ENCODE measurements at places on chromosomes 4 and X. TPM values are rescaled to one million over a fixed set of nuclear protein-coding genes. Genes with fewer than 3 reads are reported as not detected.

ZNF595 gene
- total RNA-seq: 11.8 TPM

ZC4H2 gene
- total RNA-seq: 17.9 TPM

GPRIN3 gene
- 57.4 TPM for total RNA-seq

NOX1 gene
- total RNA-seq: not detected

SLC25A14 gene
- 13.2 TPM for total RNA-seq

ADH1A gene
- not detected for total RNA-seq

SPANXB1 gene
- not detected for total RNA-seq

DNA sequence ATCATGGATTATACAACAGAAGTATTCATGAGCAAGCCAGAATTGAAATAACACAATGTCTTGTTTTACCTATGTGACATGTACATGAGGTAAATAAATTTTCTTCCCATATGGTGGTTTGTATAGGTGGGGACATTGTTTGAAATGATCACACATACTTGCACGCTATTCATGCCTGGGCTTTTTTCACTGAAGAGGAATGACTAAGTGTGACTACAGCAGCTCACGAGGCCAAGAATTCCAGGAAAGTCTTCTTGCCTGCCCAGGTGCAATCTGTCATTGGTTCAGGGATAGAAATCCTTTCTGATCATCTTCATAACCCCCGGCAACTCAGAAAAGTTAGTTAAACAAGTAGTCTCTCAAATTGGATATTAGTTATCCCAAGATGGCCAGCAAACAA is 36.3 kb upstream of the AREG start:
- no peak overlapping the region for H3K27ac ChIP-seq
- no peaks in the 10 kb centered on the region for H3K27me3 ChIP-seq
- no peak for DNase-seq
- H3K4me3 ChIP-seq: no peak overlapping the region

GRCh38 chrX:138669693-138670092 is 41.8 kb downstream of the FGF13 start:
- H3K4me1 ChIP-seq: no peaks in the 10 kb centered on the region
- no peaks in the 10 kb centered on the region for H3K36me3 ChIP-seq
- no peak for DNase-seq
- no peak overlapping the region for H3K27ac ChIP-seq
- no peak overlapping the region for H3K4me3 ChIP-seq
- H3K27me3 ChIP-seq: no peaks in the 10 kb centered on the region

DNA sequence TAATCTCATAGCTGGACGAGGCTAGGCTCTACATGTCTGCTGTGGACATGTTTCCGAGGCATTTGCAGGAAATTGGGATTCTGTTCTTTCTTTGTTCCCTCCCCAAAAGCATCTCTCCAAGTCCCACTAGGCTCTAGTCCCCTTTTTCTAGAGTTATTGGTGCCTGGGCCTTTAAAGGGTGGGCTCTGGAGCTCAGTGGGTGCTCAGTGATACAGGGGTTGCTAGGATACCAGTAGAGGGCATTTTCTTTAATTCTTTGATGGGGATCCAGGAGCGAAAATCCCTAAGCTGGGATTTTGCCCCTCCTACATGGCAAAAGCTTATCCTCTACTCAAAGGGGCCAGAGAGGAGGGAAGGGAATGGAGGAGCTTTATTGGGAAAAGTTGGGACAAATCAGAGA is 34.2 kb downstream of the ARHGEF9 start:
- no peak overlapping the region for H3K4me3 ChIP-seq
- no peaks in the 10 kb centered on the region for H3K27me3 ChIP-seq
- H3K27ac ChIP-seq: no peak overlapping the region
- peaks cover 7% of the 10 kb centered on the region for H3K36me3 ChIP-seq

GRCh38 chr4:14110407-14110806 is 482.9 kb upstream of the BOD1L1 start:
- H3K27ac ChIP-seq: no peak overlapping the region
- DNase-seq: no peak

- DNase-seq: no peak
- H3K27me3 ChIP-seq: peaks cover 2% of the 10 kb centered on the region
- no peaks in the 10 kb centered on the region for H3K36me3 ChIP-seq
- no peak overlapping the region for H3K4me3 ChIP-seq
Observed at GRCh38 chr4:76801621-76802235, 96.2 kb downstream of the SOWAHB start.

GRCh38 chr4:15652191-15652590 is 3.0 kb downstream of the FBXL5 start:
- peaks cover 13% of the 10 kb centered on the region for H3K36me3 ChIP-seq
- DNase-seq: no peak
- no peak overlapping the region for H3K27ac ChIP-seq
- H3K4me3 ChIP-seq: no peak overlapping the region
- no peaks in the 10 kb centered on the region for H3K27me3 ChIP-seq
- peaks cover 65% of the 10 kb centered on the region for H3K4me1 ChIP-seq

- peaks cover 6% of the 10 kb centered on the region for H3K36me3 ChIP-seq
- H3K27ac ChIP-seq: no peak overlapping the region
- H3K4me1 ChIP-seq: peaks cover 11% of the 10 kb centered on the region
- DNase-seq: no peak
Observed at GRCh38 chr4:4694296-4694772, 152.5 kb upstream of the STX18 start.

GRCh38 chrX:19593690-19594089 is 78.4 kb upstream of the MAP3K15 start:
- peaks cover 9% of the 10 kb centered on the region for H3K4me1 ChIP-seq
- H3K27me3 ChIP-seq: no peaks in the 10 kb centered on the region

DNA sequence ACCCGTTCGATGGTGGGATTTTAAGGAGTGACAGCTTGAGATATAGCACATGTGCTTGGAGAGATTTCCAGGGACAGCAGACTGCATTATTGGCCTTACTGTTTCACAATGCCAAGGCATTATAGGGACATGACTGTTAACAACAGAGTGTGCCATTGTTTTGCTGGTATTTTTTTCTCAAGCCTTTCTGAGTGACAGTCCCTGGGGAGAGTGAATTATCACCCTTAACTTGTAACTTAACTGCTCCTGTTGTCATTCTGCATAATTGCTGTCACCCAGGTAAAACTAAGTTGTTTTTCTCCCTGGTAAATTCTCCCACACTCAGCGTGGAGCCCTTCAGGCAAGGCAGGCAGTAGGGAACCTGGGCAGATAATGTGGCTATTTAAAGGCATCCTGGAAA is 989.2 kb upstream of the LCORL start:
- no peak for DNase-seq
- no peaks in the 10 kb centered on the region for H3K4me1 ChIP-seq
- no peak overlapping the region for H3K4me3 ChIP-seq
- H3K27ac ChIP-seq: no peak overlapping the region

DNA sequence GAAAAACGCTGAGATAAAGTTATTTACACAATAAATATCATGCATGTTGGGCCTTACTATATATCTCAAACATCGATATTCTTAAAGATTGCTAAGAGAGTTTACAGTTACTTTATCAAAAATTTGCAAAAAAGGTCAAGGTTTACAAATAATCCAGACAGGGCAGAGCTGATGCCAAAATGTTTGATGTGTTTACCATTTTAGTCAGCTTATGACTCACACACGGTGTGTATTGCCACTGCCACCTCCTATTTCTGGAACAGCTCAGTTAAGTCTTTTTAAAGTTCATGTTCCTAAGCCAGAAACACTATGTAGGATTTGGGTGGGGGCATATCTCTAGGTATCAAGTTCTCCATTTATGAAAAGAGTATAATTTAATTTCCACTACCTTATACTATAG is 580.6 kb downstream of the INPP4B start:
- peaks cover 62% of the 10 kb centered on the region for H3K4me1 ChIP-seq
- no peak overlapping the region for H3K27ac ChIP-seq
- no peaks in the 10 kb centered on the region for H3K27me3 ChIP-seq
- H3K36me3 ChIP-seq: peaks cover 73% of the 10 kb centered on the region

DNA sequence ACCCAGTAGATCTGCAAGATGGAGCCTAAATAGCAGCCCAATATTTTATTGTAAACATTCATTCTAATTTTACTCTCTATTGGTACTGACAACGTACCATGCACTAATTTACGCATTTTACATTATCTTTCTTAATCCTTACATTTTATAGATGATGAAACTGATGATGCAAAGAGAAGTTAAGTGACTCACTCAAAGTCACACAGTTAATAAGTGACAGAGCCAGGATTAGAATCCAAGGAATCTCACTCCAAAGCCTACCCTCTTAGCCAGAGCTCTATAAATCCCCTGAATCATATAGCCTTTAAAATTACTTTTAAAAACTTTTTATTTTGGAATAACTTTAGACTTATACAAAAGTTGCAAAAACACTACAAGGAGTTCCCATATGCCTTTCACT is 37.6 kb downstream of the PHKA1 start:
- no peak overlapping the region for H3K27ac ChIP-seq
- no peaks in the 10 kb centered on the region for H3K27me3 ChIP-seq
- no peaks in the 10 kb centered on the region for H3K36me3 ChIP-seq
- no peak for DNase-seq
- H3K4me1 ChIP-seq: no peaks in the 10 kb centered on the region

DNA sequence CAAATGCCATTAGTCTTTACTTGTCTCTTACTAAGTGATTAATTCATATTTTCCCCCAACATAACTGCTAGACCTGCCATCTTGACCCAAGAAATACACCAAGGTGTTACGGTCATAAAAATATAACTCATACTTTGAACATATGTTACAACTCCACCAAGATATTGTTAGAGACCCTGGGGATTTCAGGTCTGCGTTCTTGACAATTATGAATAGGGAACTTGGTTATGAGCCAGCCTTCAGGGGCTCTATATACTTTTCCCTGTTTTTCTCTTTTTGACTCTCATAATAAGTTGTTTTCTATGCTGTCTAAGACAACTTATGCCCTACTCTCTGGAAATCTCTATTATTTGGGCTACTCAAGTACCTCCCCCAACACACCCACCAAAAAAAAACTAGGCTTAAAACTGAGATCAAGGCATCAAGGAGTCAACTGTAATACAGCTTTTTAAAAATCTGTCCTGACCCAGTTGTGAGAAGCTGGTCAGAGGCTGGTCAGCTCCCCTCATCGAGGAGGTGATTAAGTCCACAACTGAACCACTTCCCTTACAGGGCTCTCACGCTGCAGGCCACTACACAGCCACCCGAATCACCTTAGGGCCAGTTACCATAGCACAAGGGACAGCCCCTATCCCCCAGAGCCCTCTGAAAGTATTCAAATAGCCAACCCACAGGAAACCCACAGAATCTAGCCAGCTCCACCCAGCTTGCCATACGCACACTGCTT is 10.5 kb upstream of the TLR3 start:
- no peak overlapping the region for H3K4me3 ChIP-seq
- peaks cover 20% of the 10 kb centered on the region for H3K27me3 ChIP-seq
- H3K4me1 ChIP-seq: peaks cover 11% of the 10 kb centered on the region
- H3K36me3 ChIP-seq: peaks cover 2% of the 10 kb centered on the region

DNA sequence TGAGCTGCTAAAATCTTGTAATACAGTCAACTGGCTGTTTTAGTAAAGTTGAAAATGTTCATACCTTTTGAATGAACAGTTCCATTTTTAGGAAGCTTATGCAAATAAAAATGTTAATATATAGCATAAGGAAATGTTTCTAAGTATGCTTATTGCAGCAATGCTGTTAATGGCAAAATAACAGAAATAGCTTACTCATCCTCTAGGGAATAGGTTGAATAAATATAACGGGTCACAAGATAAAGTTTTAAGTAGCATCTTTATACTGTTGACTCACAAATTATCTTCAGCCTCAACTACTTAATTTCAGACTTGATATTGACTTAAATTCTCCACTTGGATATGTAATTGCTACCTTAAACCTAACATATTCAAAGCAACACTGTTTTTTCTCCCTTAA is 27.7 kb downstream of the HERC3 start:
- H3K36me3 ChIP-seq: peaks cover 43% of the 10 kb centered on the region
- H3K27me3 ChIP-seq: no peaks in the 10 kb centered on the region
- H3K4me3 ChIP-seq: no peak overlapping the region
- H3K27ac ChIP-seq: no peak overlapping the region
- no peaks in the 10 kb centered on the region for H3K4me1 ChIP-seq

GRCh38 chrX:105752338-105752956 is 69.9 kb upstream of the NRK start:
- no peaks in the 10 kb centered on the region for H3K27me3 ChIP-seq
- no peak for DNase-seq
- H3K4me1 ChIP-seq: no peaks in the 10 kb centered on the region
- H3K36me3 ChIP-seq: no peaks in the 10 kb centered on the region
- H3K4me3 ChIP-seq: no peak overlapping the region
- no peak overlapping the region for H3K27ac ChIP-seq

GRCh38 chrX:153371256-153371655 is 29.9 kb downstream of the PNMA6E start:
- no peak for DNase-seq
- H3K27ac ChIP-seq: no peak overlapping the region
- no peaks in the 10 kb centered on the region for H3K36me3 ChIP-seq
- peaks cover 7% of the 10 kb centered on the region for H3K4me1 ChIP-seq
- no peak overlapping the region for H3K4me3 ChIP-seq

GRCh38 chr4:128862608-128863311 is 53.3 kb downstream of the JADE1 start:
- H3K4me1 ChIP-seq: peaks cover 46% of the 10 kb centered on the region
- H3K36me3 ChIP-seq: peaks cover 66% of the 10 kb centered on the region
- no peaks in the 10 kb centered on the region for H3K27me3 ChIP-seq

DNA sequence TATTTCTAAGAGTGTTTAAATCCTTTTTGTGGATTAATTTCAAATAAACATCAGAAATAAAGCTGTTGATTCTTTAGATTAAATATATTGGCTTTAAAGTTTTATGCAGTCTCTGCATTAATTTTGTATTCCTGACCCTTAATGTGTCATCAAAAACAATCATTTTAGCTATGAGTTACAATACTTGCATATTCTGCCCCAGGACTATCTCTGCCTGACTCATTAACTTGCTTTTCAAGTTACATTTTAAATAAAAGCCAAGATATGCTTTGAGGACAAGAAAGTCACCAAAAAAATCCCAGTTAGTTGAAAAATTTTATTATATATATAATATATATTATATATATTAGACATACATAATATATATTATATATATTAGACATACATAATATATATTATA is 208.7 kb downstream of the ADGRL3 start:
- no peak overlapping the region for H3K27ac ChIP-seq
- H3K4me1 ChIP-seq: no peaks in the 10 kb centered on the region
- H3K36me3 ChIP-seq: no peaks in the 10 kb centered on the region
- no peaks in the 10 kb centered on the region for H3K27me3 ChIP-seq

DNA sequence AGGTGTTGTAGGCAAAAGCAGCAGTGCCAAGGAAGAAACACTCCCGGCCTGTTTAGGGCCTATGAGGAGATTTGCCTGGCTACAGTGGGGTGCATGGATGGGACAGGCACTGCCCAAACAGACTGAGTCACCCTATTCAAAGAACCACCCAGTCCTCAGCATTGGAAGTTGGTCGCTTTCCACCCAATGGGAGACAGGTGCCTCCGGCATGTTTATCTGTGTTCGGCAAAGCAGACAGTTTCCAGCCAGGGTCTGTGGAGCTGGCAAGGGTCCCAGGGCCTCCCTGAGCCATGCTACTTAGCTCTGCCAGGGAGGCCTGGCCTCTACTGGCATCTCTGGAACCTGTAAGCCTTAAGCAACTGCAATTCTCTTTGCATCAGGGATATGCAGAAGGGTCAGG is 165.1 kb upstream of the ATP6AP2 start:
- no peak for DNase-seq
- H3K36me3 ChIP-seq: no peaks in the 10 kb centered on the region
- H3K27me3 ChIP-seq: peaks cover 2% of the 10 kb centered on the region
- no peak overlapping the region for H3K4me3 ChIP-seq

Data from activated CD4-positive, alpha-beta T cell treated with anti-CD3 and anti-CD28 coated beads, Interleukin-2, amount 10 ng/mL, durations not matched to agents 7 days and 5 days (primary cell).